ENCODE measurements at places on chromosomes 11 and 22.
A peak's percentile ranks its signal among the peaks of the same experiment; 100 is the strongest.

GRCh38 chr11:33162831-33163230 lies 1.6 kb upstream of the CSTF3 start:
- DNase-seq, result no peak

DNA sequence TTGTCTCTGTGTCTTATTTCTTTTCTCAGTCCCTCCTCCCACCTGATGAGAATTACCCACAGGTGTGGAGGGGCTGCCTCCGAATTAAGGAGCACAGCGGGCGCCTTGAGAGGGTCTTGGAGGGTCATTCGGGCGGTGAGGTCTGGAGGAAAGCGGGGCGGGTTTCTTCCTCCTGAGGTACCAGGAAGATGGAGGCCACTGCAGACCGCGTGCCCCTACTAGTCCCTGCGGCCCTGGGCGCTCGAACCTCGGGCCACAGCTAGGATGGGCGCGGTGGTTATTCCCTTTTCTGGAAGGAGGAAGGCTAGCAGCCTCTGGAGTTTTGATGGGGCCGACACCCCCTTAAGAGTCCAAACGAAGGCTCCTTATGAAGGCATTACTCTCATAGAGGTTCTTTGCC lies 5.5 kb upstream of the FAM111A start:
- no peak for DNase-seq

- no peak for DNase-seq
These were observed 310.6 kb downstream of the TBC1D22A start for GRCh38 chr22:47073075-47073474.

GRCh38 chr22:46929046-46929709 lies 166.7 kb downstream of the TBC1D22A start:
- DNase-seq, result no peak

DNA sequence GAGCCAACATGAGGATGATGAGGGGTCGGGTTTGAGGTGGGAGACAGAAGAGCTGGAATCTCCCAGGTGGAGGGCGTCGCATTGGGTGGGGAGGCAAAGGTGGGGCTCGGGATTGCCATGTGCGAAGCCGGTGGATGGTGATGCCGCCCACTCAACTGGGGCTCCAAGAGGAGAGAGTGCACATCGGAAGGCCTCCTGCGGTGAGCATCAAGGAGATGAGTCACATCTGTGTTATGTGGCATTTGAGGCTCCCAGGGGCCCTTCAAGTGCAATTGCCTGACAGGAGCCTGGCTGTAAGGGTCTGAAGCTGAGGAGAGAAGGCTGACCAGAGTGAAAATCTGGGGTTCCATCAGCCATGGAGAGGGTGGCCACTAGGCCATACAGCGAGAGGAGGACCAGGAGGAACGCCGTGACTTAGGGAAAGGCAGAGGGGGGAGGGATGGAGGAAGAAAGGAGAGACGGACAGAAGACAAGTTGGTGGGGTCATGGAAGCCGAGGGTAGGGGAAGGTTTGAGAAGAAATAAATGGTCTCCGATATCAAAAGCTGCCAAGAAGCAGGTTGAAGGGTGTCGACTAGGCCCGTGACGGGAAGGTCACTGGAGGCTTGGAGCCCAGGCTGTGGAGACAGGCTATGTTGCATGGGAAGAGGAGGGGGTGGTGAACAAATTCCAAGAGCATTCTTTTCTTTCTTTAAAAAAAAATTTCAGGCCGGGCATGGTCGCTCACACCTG lies 21.3 kb downstream of the RASD2 start:
- no peak for DNase-seq

DNA sequence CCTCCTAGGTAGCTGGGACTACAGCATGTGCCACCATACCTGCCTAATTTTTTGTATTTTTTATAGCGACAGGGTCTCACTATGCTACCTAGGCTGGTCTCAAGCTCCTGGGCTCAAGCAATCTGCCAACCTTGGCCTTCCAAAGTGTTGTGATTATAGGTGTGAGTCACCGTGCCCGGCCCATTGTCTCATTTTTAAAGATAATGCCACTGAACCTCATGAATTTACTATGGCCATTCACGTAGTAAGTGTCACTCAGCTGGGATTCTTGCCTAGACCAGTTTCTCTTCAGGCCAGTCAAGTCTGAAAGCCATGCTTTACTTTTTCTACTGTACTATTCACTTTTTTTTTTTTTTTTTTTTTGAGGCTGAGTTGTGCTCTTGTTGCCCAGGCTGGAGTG lies 22.4 kb downstream of the DEPDC5 start:
- DNase-seq, result no peak

GRCh38 chr11:66720223-66720898 lies 8.7 kb downstream of the SPTBN2 start:
- DNase-seq, result no peak

GRCh38 chr22:28914201-28914600 lies 30.8 kb downstream of the ZNRF3 start:
- DNase-seq, result no peak

DNA sequence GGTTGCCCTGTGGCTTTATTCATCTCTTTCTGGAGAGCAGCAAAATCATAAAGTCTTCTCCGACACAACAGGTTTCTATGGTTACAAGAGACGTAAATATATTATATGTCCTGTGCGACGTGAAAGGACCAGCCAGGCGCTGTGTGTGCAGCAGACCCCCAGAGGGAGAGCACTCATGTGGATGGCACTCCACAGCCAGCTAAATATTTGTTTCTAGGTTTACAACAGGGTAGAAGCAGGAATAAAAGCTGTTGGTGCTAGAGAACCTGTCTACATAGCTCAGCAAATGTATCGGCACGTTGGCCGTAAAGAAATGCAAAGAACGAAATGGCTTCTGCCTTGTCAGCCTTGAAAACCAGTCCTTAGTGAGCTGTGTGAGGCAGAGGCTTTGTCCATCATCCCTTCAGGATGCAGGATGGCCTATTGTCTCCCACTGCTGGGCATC lies 133.8 kb upstream of the PITPNB start:
- DNase-seq, result no peak

DNA sequence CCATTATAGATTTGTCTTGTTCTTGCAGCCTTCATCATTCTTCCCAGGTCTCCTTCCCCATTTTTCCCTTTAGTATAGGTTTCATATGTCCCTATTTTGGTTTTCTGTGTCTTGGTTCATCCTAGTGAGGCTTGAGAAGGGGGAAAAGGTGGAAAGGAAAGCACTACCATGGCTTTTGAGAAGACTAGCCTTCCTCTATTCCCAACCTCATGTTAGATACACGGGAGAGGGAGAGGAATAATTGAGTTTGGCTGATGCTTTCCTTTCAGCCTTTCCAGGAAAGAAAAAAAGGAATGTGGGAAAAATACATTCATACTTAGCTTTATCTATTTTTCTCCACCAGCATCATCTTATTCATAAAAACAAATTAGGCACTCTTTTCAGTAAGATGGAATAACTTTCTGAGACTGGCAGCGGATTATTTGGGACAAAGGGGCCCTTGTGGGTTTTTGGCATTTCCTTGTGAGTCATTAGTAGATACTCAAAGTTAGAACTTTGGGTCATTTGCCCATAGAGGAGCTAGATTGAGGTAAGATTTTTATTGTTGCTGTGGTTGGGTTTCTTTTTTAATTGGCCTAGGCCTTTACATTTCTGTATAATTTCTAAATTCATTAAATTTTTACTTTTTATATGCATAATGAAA lies 23.8 kb downstream of the CAPRIN1 start:
- no peak for DNase-seq

GRCh38 chr11:62062223-62062861 lies 61.5 kb upstream of the INCENP start:
- no peak for DNase-seq

- DNase-seq, result no peak
These were observed 204.0 kb upstream of the NECTIN1 start for GRCh38 chr11:119932828-119933562.

GRCh38 chr11:90699791-90700400 lies 477.0 kb upstream of the CHORDC1 start:
- DNase-seq, result no peak

- DNase-seq, result no peak
These were observed 29.5 kb upstream of the CCDC34 start for GRCh38 chr11:27392278-27393114.

DNA sequence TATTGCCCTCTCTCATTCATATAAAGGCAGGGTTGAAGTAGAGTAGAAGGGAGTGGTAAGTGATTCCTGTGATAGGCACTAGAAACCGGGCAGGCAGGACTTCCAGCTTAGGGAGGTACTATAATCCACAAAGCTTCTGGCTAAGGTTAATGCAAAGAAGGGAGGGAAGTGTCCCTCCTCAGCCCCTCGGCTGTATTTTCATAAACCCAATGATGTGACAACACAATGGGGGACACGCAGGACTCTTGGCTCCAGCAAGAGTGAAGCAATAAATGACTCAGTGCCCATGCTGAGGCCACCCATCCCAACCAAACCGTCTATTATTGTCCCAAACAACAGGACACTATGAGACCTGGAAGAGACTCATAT lies 90.7 kb downstream of the ETS1 start:
- no peak for DNase-seq

DNA sequence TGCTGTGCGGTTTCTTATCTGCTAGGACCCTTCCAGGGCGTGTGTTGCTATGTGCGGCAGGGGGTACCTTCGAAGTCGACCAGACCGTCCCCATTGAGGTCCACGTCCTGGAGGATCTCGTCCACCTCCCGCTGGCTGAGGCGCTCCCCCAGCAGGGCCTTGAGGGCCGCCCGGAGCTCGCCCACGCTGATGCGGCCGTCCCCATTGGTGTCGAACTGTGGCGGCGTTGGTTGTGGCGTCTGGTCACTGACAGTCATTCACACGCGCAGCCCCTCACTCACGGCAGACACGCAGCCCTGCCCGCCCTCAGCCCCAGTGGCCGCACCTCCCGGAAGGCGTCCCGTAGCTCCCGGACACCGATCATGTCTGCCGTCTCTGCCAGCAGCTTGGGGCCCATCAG lies 3.5 kb downstream of the CABP2 start:
- DNase-seq, result no peak

- DNase-seq, result no peak
These were observed 109.8 kb upstream of the ZC3H12C start for GRCh38 chr11:109983358-109983757.

DNA sequence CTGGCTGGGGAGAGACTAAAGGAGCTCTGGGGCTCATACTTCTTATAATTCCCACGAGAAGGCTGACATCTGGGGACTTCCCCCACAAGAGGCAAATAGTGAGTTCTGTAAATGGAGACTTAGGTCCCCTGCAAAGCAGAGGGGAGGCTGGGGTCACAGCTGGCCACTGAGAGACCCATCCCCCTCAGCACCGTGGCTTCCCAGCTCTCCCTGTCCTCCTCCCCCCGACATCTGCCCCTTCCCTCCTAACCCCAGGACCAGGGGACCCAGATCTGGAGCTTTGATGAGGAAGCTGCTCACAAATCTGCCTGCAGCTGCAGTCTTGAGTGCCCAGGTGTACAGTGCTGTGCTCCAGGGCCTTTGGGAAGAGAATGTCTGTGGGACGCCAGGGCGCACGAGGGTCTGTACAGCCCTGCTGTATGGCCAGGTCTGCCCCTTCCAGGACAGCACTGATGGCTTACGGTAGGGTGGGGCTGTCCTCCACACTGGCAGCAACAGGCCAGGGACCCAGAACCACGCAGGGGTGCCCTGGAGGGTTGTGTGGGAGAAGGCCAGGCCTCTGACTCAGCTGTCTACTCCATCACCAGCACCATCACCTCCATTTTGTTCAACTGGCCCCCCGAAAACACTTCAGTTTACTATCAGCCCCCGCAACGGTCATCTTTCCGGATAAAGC lies 1.1 kb downstream of the RGL4 start:
- DNase-seq, result no peak

DNA sequence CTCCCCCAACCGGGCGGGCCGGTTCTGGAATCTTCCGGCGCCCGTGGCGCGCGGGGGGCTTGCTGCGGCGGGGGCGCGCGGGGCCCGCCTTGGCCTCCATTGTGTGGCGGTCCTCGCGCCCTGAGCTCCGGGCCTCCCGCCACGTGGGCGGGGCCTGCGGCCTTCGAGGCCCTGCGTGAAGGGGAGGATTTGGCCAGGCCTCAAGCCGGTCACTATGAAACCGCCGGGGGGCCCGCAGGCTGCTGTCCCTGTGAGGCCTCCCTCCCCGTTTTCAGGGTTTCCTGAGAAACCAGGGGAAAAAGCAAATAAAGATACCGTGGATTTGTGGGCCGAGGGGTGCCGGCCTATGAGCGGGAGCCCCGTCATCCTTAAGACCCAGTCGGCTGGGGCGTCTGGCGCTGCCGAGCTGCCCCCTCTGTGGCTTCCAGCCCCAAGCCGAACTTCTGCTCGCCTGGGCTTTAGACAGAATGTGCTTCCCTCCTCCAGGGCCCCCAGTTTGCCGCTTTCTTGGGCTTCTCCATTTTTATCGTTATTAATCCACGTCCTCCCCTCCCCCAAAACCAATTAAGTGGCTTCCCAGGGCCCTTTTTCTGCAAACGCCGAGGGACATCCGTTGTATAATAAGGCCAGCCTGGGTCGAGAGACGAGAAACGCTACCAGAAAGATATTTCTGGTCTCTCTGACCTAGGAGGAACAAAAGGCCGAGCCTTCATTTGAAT lies 602 bp downstream of the EWSR1 start:
- peak; percentile 23 for DNase-seq

DNA sequence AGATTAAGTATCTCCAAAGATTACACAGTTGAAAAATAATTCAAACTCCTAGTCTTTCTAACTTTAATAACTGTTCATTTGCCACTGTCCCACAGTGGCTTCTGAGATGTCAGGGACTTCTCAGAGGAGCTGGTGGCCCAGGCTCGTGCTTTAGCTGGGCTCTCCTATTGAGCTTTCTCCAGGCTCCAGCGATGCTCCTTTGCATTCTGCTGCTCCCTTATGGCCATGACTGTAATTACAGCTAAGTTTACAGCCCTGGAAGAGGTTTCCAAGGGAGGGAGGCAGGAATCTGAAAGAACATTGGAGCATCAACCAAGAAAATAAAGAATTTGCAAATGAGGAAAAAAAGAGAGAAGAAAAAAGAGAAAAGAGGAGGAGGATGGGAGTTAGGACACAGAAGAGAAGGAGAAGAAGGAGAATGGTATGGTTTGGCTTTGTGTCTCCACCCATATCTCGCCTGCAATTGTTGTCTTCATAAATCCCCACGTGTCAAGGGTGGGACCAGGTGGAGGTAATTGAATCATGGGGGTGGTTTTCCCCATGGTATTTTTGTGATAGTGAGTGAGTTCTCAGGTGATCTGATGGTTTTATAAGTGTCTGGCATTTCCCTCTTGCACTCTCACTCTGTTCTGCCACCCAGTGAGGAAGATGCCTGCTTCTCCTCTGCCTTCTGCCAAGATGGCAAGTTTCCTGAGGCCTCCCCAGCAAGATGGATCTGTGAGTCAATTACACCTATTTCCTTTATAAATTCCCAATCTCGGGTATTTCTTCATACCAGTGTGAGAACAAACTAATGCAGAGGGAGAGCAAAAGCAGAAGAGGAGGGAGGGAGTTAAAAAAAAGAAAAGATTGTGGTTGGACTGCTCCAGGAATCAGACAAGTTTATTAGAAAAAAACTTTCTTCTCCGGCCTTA lies 857.0 kb downstream of the KCNA4 start:
- no peak for DNase-seq
